Thoracic aorta (tissue), 2 donors: ENCODE measurements at places on chromosomes 5 and 9.

GRCh38 chr5:13972029-13972428 lies 27.5 kb upstream of the DNAH5 start:
- DNase-seq, result no peak

DNA sequence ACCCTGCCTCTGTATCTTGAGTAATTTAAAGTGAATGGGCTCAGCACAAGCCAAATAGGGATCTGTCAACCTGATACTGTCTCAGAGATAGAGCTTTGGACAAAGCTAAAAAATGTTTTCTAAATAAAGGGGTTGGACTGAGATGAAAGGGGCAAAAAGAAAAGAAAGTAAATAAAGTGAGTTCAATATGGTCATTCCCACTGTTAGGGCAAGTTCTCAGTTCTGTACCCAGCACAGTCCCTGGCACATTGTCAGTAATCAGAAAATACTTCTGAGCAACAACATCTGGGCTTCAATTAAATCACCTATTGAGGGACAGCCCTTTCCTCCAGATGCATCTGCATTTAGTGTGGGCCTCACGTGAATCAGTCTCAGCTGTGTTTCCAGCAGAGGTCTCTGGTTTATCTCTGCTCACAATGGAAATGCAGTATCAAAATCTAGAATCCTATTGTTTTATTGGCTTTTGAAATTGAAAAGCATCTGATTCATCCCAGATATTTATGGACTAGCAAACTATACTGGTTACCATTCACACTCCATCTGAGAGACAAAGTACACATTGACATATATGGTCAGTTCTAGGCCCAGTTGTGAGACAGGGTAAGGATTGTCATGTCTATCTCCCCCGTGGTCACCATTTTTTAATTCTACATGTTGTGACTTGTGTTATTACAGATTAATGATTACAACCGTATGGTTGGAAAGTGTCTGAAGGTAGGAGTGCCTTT lies 35.6 kb downstream of the ZNF474 start:
- no peak for DNase-seq

- no peak for DNase-seq
Observed at GRCh38 chr9:100354121-100354800, 1.5 kb upstream of the TEX10 start.

DNA sequence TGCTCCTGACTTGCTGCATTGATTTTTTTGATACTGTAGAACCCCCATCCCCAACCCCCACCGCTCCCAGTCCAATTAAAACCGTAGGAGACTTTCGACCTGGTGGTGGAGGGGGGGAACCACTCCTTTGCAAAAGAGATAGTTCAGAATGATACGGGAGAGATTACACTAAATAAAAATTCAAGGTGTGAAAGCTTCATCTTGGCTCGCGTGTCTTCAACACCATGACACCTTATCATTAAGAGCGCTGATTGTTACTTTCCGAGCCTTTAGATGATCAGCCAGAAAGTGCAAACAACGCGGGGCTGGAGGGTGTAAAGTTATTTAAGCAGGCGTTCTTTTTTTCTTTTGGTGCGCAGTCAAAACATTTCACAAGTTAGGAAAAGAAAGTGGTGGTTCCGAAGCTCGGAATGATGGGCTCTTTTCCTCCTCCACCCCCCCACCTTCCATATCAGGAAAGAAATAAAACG lies 1.3 kb upstream of the ZNF462 start:
- no peak for DNase-seq

- no peak for DNase-seq
Observed at GRCh38 chr5:68251804-68252522, 36.4 kb downstream of the PIK3R1 start.

DNA sequence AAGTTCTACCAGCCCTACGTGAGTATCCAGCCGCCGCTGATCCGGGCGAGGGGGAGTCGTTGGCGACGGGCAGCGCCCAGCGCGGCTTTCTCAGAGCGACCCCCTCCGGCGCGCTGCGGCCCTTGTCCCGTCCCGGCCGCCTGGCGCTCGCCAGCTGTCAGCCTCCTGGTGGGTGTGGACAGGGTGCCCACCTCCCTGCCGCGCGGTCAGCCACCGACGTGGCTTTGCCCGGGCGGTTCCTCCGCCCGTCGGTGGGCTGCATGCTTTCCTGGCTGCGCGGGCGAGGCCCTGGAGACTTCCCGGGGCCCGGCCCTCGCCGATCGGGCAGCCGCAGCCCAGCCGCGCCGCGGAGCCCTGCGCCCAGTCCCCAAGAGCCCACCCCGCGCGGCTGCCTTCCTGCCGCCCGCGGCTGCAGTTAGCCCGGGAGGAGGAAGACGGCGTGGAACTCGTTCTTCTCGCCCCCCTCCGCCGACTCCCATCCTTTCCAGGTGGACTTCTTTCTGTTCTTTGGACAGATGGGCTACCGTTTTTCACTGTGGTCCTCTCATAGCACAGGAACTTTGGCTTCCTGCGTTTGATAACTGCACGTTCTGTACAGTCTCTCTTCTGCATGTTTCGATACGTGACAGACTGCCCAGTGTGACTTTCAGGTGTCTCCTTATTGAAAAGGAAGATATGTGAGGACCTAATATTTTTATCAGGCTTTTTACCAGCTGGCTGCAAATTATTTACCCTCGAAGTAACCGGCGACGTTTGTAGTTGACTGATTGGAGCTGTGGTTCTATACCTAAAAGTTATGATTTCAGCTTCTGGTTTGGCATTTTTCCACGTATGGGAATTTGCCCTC lies 577 bp downstream of the AP3S1 start:
- no peak for DNase-seq

DNA sequence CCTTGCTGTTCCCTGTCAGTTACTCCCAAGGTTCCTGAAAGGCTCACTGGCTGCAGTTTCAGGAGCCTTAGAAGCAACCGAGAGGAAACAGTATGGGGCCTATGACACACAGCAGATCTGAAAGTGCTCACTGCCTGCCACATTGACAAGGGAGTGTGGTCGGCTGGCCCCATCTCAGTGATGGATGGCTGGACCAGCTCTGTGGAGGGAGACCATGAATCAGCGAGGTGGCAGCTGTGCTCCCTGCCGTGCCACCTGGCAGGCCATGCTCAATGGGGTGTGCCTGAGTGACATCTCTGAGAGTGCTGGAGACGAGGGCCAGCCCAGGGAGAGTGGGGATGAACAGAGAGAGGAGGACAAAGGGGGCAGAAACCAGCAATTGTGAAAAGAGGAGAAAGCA lies 49.1 kb downstream of the DOCK2 start:
- DNase-seq, result no peak

DNA sequence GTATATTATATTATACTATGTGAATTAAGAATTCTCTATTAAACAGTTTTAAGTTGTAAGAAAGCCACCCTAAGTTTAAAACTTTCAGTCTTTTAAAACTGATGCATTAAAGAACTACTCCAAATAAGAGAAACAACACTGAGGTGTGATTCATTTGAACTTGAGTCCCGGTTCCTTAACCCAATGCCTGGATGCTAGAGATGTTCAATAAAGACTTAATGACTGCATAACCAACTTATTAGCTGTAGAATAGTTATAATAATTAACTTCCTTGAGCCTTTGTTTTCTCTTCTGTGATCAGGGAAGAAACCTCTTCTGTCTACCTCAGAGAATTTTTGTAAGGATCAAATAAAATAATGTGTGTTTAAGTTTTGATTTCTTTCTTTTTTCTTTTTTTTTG lies 45.3 kb upstream of the DENND4C start:
- no peak for DNase-seq

- DNase-seq, result no peak
Observed at GRCh38 chr5:75496026-75496425, 15.4 kb downstream of the CERT1 start.

- DNase-seq, result no peak
Observed at GRCh38 chr5:107949688-107950341, 279.1 kb upstream of the EFNA5 start.

DNA sequence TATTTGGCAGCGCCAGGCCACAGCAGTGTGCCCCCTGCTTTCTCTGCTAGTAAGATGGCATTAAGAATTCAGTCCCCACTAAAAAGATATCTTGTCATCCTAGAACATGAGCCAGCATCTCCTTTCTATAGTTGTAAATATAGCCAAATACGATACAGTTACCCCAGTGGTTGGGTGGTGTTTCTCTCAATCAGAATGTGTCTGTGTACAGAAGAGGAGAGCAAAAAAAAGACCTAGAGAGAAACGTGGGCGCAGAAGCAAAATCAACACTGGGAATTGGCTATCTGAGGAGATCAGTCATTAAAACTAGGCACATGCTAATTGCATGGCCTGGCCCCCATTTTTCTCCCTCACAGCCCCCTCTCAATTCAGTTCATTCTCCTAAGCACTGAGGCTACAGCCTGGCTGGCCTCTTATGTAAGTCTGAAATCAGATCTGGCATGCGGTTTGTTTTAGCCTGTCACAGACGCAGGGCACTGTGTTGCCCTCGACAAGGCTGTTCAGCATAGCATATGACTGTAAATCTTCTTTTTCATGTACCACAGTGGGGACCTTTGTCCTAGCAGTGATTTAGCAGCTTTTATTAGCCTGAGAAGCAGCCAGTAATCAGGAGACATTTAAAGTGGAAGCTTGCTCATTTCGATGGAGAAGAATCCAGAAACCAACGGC lies 57.8 kb downstream of the RORB start:
- no peak for DNase-seq

DNA sequence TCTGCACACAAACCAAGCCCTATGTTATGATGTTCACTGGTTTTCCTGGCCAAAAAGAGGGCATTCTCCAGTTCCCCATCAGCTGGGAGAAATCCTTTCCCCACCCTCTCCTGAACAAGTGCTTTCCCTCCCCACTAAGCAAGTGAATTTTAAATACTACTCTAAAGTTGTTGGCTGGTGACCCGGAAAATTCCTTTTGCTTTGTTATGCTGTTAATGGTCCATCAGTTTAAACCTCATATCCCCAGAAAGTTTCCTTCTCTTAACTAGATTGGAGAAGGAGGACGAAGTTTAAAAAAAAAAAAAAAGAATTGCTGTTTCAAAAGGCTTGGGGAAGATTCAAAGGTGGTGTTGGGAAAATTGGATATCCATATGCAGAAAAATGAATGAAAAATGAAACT lies 21.9 kb upstream of the SPRY4 start:
- DNase-seq, result no peak

- no peak for DNase-seq
Observed at GRCh38 chr9:108743416-108743815, 112.4 kb downstream of the ACTL7B start.

- DNase-seq, result no peak
Observed at GRCh38 chr5:109884676-109885075, 194.9 kb downstream of the MAN2A1 start.

- no peak for DNase-seq
Observed at GRCh38 chr9:126939821-126940221, 25.2 kb downstream of the RALGPS1 start.

DNA sequence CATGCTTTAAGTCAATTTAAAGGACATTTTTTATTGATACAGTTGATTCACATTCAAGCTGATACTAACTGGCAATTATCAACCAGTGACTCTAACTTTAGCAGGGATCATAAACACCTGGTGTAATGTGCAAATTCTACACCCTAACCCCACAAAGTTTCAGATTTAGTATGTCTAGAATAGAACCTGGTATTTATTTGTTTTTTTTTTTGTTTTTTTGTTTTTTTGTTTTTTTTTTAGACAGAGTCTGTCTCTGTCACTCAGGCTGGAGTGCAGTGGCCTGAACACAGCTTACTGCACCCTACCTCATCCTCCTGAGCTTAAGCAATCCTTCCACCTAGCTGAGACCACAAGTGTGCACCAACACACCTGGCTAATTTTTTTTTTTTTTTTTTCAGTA lies 311.2 kb upstream of the SEMA6A start:
- no peak for DNase-seq

DNA sequence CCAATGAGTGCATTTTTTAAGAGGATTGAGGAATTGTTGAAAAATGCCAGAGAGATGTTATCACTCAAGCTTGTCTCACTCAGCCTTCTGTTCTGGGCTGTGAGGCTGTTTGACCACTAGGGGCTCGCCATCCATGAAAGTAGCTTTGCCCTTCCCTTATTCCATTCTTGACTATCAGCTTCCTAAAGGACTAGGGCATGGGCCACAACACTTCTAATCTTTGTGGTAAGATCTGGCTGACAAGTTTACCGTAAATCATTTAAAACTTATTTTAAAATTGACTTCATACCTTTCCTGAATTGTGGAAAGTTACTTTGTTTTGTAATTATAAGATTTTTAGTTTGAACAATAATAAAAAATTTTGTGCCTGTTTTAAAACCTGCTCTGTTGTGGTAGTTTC lies 49.5 kb downstream of the TJP2 start:
- no peak for DNase-seq

GRCh38 chr9:38024036-38024681 lies 44.9 kb downstream of the SHB start:
- DNase-seq, result no peak

DNA sequence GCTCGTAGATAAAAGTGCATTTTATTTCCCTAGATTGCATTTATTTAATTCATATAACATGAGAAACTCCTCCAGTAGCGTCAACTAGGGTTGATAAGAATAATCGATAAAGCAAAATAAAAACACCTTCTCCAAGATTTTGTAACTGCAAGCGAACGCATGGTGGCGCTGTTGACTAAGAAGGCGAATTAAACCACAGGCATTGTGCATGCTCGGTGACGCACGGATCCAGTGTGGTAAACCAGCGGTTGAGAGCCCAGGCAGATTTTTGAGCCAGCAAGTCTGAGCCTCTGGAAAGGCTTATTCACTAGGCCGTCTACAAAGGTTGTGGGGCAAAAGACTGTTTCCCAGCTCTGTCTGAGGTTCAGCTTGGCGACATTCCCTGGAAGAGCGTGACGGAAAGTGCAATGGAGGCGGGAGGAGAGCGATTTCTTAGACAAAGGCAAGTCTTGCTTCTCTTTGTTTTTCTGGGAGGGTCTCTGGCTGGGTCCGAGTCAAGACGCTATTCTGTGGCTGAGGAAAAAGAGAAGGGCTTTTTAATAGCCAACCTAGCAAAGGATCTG lies at the start of gene PCDHB3:
Gene PCDHB3, plus strand, starts transcription at position 231 of the 563 bp plus-strand sequence. Its CDS starts 177 bp downstream, at position 408.
- no peak for DNase-seq

DNA sequence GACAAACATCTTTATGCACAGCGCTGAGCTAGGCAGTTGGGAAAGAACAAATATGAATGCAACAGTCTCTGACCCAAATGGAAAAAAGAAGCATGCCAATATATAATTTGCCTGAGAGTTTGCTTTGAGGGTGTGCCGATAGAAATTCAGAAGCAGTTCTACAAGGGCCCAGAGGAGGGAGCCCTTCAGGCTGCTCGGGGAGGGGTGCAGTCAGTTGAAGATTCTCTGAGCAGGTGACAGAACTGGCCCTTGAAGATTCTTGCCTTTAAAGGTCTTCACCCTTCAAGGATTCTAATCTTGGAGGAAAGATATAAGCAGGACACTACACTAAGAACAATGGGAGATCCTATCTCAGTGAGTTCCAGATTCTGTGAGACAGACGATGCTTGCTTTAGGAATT lies 3.7 kb upstream of the PAPPA start:
- no peak for DNase-seq

GRCh38 chr9:5543875-5544702 lies 33.8 kb downstream of the PDCD1LG2 start:
- DNase-seq, result no peak
